Activated CD4-positive, CD25-positive, alpha-beta regulatory T cell treated with anti-CD3 and anti-CD28 coated beads, Interleukin-2, amount 50 U/mL, for 72 hours (primary cell): ENCODE measurements at places on chromosomes 4 and X.
A peak's percentile ranks its signal among the peaks of the same experiment; 100 is the strongest.

GRCh38 chrX:149949743-149950436 lies 11.6 kb upstream of the EOLA2 start:
- DNase-seq = no peak

DNA sequence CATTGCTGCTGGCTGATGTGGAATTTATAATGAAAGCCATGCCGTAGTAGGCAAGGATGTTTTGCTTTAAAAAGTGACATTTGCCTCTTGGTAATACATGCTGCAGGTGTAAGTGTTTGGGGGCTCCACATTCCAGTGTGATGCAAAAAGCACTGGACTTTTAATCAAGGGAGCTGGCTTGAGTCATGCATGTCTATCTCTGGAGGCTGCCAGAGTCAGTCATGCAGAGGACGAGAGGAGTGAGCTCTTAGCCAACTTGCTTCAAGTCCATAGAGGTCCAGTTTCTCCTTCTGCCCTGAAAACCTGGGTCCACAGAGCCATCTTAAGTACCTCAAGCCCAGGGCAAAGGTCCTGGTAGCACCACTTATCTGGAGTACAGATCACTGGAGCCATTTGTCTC lies 11.6 kb upstream of the CXCL13 start:
- DNase-seq = no peak

DNA sequence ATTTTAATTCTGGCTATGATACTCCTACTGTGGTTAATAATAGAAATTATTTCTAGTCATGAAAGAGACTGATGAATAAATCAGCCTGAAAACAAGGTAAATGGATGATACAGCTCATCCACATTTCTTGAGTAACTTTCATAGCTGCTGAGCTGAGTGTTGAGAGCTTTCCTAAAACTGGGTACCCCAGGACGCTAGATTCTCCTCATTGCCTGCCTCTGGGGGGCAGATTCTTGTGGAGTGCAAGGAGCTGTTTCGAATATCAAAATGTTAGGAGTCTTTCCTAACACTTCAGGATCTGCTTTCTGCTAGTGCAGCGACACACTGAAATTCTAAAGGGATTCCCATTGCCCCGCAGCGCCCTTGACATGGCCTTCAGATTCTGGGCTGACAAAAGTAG lies 2.1 kb downstream of the MND1 start:
- no peak for DNase-seq

DNA sequence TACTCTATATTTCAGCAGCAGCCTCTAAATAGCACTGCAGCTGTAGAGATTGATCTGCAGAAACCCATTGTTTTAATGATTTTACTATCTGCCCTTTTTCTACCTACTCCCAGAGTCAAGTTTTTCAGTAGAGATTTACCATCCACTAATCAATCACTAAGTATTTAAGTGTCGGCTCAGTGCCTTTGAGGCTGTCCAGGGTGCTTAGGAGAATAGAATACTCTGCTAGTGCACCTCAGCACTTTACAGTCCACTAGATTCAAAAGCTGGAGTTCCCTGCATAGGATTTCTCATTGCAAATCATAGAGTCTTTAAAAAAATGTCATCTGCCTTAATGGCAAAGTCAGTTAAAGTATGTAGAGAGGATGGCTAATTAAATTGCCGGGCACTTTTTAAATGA lies 29.6 kb upstream of the ANAPC4 start:
- no peak for DNase-seq

GRCh38 chr4:36753048-36753447 lies 471.6 kb downstream of the DTHD1 start:
- no peak for DNase-seq

DNA sequence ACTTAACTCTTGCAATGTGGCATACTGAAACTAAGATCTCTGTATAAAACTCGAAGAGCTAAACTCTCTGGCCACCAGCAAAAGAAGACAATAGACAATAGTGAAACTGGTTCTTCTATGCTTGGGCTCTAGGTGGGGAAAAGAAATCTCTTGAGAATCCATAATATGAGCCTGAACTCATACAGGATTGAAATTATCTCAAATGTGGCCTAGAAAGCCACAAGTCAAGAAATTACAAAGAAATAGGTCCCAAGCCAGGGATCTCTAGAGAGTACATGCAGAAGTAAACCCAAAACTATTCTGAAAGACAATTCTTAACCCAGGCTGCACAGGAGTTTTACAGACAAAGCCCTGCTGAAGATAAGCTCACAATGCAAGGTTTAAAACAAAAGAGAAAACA lies 127.4 kb downstream of the ANAPC10 start:
- DNase-seq = no peak

GRCh38 chr4:13174001-13174400 lies 310.1 kb downstream of the RAB28 start:
- DNase-seq = no peak

GRCh38 chr4:43132010-43132582 lies 239.6 kb downstream of the GRXCR1 start:
- peak; percentile 38 for DNase-seq

GRCh38 chrX:17629519-17629918 lies 107.8 kb upstream of the SCML1 start:
- DNase-seq = no peak

GRCh38 chr4:84753321-84753972 lies 170.5 kb downstream of the CDS1 start:
- DNase-seq = no peak

- no peak for DNase-seq
Observed at GRCh38 chr4:14582677-14583076, 419.6 kb upstream of the CPEB2 start.

DNA sequence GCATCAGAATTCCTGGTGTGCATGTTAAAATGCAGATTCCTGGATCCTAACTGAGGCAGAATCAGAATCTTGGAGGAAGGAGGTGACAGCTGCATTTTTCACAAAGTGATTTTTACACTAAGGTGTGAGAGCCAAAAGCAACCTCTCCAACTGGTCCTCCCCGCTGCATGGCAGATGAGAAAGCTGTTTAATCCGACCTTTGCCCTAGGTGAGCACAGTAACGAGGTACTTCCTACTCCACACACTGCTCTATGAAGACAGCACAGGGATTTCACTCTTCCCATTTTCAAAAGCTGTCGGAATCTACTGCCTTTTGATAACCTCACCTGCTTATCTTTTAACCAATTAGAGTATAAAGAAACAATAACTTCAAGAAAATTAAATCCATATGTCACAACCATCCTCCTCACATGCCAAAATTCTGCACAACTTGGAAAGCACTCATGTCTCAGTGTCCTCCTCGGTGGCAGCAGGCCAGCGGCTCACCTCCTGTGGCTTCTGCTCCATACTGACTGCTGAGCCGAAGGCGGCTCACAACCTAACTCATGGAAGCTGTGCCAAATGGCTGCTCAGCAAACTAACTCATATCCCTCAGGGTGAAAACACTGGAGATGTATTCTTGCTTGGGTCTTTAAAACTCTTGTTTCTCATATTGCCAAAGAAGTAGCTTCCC lies 3.6 kb downstream of the CASP6 start:
- DNase-seq = no peak

DNA sequence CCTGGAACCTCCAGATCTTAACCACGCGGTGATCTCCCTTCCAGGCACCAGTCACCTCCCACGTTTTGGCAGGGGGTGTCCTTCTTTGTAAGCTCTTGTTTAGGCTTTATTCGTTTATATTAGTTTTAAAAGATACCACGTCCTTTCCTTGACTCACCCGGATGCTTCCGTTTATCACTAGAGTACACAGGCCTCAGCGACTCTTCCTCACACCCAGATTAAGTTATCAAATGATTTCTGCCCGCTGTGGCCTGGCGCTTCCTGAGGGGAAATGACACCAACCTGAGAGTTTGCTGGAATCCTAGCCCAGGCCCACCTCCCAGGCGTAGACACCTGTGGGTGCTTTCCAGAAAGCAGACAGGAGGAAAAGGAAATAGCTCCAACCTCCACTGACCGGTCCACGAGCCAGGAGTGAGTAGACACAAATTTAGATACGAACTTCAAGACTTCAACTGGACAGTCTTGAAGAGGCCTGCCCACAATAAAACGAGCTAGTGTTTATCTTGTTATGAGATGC lies 756 bp upstream of the ADAMTS3 start:
- DNase-seq = no peak

- DNase-seq = no peak
Observed at GRCh38 chrX:18654875-18655836, 16.8 kb downstream of the RS1 start.

DNA sequence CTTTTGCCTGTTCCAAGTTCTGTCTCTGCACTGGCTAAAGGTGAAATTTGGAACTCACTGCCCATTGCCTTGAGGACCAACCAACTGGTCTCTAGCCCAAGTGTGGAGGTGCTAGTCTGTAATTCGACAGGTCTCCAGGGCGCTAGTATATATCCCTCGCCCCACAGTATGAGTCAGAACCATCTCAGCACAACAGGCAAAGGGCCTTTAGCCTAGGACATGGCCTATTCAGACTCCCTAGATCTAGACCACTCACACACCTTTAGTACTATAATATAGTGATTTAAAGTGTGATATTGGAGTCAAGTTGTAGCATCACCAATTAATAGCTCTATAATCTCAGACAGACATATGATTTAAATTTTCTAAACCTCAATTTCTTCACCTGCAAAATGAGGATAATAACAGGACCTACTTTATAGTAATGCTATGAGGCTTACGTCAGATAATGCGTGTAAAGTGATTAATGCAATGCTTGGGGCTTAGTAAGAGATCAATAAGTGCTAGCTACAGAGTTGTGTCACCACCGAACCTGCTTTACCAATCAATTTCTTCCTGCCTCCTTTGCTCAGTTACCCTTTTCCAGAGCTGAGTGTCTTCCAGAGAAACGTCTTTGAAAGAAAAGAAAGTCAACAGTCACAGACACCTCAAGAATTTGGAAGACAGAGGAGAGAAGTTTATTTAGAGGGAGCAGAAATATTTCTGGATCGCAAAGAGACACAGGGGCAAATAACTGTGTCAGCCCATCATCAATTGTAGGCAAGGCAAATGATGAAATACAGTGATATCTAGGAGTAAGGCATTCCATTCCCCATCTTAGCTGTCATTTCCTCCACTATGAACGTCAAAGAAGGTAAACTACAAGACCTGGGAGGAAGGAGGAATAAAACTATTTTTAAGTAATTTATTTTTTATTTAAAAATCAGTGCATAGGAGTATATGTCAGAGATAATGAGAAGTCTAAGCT lies 2.3 kb downstream of the NOX1 start:
- DNase-seq = no peak

DNA sequence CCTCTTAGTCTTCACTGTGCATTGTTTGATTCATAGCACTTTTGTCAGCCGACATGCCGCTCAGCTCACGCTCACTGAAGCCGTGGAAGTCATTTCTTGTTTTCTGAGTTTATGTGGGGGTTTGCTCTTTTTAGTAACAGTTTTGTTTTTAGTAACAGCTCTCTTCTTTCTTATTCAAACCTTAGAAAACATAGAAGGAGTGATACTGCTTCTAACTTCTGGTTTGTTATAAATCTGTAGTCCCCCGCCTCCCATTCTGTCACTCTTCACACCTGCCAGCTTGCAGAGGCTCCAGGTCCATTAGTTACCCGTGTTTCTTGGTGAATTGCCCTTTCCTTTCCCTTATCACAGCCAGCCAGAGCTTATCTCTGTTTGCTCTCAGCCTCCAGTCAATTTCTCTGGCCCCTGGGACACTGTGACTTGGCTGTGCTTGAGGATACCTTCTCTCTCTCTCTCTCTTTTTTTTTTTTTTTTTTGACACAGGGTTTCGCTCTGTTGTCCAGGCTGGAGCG lies 50.5 kb downstream of the GRK4 start:
- DNase-seq = no peak

DNA sequence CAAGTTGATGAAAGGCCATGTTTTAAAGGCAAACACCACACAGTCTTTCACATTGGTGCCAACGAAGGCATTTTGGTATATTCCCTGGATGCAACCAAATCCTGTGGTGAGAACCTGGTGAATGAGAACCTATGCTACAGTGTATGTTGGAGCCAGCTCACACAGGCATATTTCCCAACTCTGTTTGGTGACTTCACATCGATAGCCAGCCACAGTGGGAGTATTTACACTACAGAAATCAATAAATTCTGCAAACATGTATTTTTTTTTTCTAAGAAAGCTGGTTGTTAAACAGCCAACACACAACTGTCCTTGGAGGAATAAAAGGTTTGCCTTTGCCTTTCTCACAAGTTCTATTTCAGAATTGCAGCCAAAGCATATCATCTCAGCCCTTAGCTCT lies 691.0 kb downstream of the GRID2 start:
- no peak for DNase-seq

GRCh38 chr4:86961605-86962295 lies 26.9 kb downstream of the AFF1 start:
- no peak for DNase-seq
